ENCODE measurements at places on chromosomes 12 and 14.

DNA sequence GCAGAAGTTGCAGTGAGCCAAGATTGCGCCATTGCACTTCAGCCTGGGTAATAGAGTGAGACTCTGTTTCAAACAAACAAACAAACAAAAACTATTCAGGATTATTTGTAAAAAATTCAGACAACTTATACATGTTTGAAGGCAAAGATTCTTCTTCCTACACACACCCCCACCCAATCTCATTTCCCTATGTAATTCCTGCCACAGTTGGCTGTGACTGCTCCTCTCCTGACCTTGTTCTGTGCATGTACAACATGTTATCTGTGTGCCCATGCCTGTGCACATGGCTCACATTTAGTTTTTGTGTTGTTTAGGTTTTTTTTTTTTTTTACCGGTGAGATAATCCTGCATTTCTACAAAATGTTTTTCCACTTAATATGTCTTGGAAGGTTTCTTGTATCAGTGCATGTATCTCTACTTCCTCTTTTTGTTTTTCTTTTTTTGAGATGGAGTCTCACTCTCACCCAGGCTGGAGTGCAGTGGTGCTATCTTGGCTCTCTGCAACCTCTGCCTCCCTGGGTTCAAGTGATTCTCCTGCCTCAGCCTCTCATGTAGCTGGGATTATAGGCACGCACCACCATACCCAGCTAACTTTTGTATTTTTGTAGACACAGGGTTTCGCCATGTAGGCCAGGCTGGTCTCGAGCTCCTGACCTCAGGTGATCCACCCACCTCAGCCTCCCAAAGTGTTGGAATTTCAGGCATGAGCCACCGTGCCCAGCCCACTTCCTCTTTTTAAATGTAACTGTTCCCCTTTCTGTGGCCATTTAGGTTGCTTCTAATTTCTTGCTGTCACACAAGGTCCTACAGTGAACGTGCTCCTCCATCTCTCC is 8.7 kb downstream of the CFAP251 start:
- no peak for DNase-seq

- no peak for DNase-seq
Observed at GRCh38 chr14:53501361-53502211, 348.5 kb upstream of the DDHD1 start.

DNA sequence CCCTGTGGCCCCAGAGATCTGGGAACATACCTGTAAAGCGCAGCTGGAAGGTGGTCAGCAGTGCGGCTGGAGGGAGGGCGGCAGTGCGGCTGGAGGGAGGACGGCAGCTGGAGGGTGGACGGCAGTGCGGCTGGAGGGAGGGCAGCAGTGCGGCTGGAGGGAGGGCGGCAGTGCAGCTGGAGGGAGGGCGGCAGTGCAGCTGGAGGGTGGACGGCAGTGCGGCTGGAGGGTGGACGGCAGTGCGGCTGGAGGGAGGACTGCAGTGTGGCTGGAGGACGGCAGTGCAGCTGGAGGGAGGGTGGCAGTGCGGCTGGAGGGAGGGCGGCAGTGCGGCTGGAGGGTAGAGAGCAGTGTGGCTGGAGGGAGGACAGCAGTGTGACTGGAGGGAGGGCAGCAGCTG is 23.5 kb downstream of the LRCOL1 start:
- no peak for DNase-seq

DNA sequence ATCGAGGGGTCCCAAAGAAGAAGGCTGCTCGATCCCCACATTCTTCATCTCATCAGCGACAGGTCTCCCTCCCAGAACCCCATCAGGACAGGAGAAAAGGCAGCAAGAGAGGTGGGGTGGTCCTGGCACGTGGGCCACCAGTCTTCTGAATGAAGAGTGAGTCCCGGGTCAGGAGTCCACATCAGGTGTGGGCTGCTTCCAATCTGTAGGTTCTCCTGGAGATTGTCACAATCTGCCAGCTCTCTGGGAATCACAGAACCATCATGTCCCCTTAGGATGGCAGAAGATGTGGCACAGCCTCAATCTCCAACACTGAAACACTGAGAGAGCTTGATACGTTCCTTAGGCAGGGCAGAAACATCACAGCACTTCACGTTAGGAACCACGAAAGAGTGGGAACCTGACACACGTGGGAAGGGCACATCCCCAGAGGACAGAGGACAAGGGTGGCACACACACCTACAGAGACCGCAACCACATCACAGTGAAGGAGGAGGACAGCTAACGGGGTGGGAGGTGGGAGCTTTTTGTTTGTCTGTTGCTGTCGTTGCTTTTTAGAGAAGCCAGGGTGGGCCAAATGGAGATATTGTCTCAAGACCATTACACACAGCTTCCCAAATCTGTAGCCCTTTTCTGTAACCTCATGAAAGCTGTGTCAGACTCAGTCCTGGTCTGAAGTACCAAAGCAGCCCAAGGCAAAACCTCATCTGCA is 284.5 kb downstream of the DPF3 start:
- no peak for DNase-seq

DNA sequence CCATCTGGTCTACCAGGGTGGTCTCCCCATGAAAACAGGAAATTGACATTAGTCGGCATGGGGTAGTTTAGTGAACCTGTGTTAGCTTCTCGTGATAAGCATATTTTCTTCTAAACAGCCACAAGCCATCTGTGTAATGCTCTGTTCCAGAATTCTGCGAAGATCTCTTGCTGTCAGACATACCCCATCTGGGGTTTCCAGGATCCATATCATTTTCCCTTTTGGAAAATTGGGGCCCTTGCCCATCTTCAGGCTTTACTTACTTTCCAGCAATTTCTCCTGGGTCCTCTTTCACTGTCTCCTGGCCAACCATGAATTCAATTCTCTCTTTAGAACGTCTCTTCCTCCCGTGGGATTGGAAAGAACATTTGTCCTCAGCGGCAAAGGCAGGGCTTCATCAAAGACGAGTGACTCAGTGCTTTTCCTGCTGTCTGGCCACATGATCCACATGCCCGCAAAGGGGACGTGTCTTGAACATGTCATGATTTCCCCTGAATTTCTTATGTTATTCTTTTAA is 21.4 kb upstream of the NCOR2 start:
- DNase-seq: peak; percentile 59

- no peak for DNase-seq
Observed at GRCh38 chr12:111011999-111012600, 91.7 kb upstream of the MYL2 start.

DNA sequence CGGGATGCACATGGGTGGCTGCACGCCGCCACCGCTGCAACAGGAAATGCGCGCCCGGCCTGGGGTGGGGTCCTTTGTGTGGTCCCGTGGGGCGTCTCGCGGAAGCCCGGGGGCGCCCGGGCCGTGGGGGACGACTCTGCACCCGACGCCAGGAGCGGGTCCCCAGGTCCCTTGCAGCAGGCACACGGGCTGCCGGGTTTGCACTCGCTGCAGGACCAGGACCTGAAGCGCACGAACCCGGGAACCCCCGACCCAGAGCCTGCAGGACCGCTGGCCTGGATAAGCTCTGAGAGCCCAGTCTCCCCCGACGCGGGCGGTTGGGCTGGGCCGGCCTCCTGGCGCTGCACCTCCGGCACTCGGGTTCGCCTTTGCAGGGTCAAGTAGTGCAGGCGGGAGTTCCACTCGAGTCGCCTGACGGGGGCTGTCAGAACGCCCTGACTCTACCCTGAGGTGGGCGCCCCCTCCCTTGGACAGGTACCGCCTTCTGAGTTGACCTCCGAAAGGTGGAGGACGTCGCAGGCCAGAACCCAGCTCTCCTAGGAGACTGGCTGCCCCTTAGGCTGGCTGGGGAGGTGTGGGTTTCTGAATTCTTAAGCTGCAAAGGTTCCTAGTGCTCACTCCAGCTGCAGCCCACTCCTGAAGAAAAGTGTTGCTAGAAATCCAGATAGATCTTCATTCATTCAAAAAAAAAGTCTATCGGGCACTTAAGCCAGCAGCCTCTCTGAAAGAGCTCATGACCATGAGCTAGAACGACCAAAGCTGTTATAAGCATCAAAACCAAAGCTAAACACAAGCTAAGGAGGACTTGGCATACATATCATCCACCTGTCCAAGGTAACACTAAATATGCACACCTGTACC is 68.0 kb downstream of the RNF34 start:
- peak; percentile 13 for DNase-seq

- DNase-seq: peak; percentile 43
Observed at GRCh38 chr12:49059299-49060171, 1.1 kb downstream of the KMT2D start.

DNA sequence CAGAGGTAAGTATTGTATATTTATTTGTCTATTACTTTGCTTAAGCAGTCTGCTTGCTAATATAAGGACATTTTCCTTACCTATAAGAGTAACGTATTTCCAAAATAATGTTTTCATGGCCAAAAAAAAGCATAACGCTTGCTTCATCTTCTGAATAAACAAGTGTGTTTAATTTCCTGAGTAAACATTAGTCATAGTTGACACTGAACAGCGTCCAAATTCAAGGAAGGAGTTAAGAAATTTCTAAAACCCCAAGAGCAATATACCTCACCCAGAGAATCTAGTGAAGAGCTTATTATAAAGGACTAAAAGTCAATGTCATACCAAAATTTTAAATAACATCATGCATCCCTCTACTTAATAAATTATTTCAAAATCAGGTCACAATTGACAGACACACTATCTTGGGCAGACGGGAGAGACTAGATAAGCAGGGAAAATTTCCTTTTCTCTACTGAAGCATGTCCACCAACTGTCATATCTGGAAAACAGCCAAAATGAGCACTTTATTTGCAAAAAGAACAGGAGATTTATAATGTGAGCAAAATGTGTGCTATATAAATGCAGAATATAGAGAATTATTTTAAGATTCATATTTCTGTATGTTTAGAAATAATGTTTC is 25.1 kb downstream of the ANKS1B start:
- DNase-seq: no peak

GRCh38 chr12:95802482-95803270 is 12.1 kb upstream of the NTN4 start:
- DNase-seq: no peak

- DNase-seq: no peak
Observed at GRCh38 chr12:120363274-120363855, 5.6 kb downstream of the MSI1 start.
